KBM-7 (cell line): ENCODE measurements at places on chromosomes 4 and X.

DNA sequence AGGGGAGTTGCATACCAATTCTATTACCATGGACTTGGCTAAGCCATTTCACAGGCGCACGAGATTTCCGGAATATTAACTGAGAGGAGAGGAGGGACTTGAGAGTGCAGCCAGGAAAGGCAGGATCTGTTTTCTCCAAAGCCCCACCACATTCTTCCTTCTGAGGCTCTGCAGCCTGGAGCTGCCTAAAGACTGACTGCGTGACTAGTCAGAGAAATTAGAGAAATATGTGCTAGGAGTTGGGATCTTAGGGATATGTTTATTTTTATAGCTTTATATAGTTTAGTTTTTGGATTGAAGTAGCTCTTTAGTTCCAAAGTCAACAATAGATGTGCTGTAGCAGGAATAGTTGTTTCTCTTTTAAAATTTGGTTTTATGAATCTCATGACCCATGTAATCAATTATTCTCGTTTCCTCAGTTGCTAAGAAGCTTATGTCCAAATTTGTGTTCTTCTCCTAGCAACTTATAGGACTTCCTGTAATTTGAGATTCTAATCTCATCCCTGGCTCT lies 300.1 kb upstream of the DDX53 start:
- DNase-seq = no peak

- DNase-seq = no peak
Observed at GRCh38 chr4:145816091-145816490, 122.5 kb downstream of the ZNF827 start.

GRCh38 chr4:113637823-113638561 lies 123.5 kb downstream of the CAMK2D start:
- DNase-seq = no peak

- peak; percentile 26 for DNase-seq
Observed at GRCh38 chr4:14994242-14994641, 8.0 kb upstream of the CPEB2 start.

DNA sequence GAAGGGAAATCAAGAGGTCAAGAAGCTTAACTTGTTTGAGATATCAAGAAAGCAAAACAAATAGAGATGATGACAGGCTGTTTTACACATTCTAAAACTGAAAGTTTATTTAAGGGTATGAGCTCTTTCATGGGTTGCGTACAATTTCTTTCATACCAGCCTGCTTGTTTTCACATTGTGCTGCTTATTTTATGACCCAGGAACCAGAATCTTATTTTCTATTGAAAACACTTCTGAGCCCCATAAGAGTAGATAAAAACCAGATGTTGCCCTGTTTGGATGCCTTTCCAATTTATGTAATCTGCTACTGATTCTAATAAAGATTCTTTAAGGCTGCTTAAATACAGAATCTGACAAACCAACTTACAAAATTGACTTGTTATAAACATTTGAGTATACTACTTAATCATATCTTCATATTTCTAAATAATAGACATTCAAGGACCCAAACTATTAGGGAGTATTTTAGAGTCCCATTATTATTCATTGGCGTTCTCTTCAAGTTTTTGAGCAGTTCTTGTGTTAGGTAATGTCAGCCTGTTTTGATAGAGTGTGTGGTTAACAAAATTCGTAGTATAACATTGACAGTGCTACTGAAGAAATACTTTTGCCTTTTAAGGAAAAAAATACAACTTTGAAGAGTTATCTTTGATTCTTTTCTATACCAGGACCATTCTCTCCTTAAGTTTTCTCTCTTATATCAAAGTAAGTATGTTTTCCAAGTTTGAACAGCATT lies 74.4 kb downstream of the PDLIM5 start:
- no peak for DNase-seq

GRCh38 chr4:142360657-142361056 lies 485.4 kb downstream of the INPP4B start:
- DNase-seq = no peak

DNA sequence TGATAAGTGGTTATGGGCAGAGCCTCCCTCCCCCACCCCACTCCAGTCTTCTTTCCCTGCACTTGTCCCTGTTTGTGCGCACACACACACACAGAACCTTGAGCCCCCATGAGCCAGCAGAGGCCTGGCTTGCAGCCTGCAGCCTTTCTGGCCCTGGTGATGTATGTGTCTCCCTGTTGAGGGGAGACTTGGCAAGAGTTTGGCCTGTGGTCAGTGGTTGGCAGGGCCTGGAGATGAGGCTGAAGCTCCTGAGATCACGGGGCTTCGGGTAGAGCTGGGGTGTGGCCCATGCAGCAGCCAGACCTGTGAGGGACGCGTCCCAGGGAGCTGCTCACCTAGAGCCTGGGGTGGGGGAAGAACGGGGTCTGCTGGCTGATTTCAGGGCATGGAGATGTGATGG lies 2.3 kb downstream of the GPR173 start:
- no peak for DNase-seq

DNA sequence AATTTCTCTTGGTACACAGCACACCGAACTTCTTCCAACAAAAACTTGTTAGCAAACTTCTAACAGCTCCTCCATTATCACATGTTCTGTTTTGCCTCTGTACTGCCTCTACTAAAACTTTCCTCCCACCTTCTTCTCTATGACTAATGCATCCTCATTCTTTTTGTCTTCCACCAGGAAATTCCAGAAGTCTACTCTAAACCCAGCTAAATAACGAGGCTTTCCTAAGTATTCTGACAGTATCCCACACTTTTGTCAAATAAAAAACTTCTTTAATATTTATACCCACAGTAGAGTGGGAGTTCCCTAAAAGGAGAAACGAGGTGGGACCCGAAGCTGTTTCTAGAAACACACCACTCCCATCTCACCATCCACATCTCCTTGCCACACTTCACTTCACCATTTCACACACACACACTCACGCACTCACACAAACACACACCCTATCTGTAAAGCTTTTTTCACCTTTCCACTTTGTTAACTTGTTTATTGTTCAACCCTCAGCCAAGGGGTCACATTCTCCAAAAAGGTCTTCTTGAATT lies 280.3 kb downstream of the ARAP2 start:
- no peak for DNase-seq

DNA sequence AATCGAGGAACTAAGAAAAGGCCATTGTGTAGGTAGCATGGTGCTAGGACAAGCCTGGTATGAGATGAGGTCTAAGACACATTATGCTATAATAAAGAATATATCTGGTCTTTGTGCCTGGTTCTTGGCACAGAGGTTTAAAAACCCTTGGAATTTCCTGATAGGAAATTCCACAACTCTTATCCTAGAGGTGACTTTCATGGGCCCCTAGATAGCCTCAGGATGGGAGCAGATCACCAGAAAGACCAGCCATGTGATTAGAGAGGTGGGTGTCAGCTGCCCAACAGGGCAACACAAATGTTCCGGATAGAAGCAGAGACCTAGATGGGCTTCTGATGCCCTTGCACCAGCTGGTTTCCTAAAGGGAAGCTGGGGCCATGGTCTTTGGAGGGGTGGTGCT lies 107.2 kb downstream of the SCD5 start:
- DNase-seq = no peak

DNA sequence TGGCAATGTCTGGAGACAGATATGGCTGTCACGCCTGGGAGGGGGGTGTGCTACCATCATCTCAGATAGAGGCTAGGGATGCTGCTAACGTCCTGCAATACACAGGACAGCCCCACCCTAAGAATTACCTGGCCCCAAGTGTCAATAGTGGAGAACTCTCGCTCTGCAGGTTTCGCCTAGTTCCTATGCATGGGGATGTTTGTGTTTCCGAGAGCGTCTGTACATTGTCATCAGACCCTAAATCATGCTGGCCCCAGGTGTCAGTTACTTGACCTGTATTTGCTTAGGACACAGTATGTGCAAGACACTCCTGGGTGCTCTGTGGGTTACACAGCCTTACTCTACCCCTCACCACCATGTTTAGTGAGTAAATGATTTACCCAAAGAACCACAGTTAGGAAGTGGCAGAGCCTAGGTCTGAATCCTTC lies 90.8 kb downstream of the AFF1 start:
- DNase-seq = no peak

- DNase-seq = no peak
Observed at GRCh38 chr4:174119830-174120229, 163.6 kb downstream of the FBXO8 start.

GRCh38 chr4:158013858-158014257 lies 159.0 kb downstream of the GASK1B start:
- DNase-seq = no peak

DNA sequence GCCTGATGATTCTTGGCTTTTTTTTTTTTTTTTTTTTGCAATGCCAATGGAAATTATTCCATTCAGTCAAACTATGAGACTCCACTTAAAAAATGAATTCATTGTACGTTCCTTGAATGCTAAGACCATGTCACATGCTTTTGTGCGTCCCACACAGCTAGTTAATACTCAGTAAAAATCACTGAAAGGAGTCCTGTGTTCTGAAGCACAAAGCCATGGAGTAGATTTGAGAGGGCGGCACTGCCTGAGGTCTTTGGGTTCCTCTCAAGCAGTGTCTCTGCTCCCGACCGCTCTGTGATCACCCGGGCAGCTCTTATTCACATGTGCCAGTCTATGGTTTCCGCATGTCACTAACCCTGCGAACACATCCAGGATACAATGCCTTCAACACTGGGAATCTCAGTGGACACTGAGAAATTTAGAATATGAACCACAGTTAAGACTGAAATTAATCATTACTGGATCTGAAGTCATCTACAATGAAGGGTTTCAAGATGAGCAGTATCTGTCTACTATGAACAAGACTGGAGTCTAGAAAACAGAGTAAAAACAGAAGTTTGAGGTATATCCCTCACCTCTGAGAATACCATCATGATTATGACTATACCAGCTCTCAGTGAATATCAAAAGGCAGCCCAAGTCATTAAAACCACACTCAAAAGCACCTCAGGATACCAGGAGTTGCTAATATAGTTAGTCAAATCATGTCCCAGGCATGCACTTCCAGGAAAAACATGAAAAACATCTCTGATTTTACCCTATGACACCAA lies 193.0 kb downstream of the MGST2 start:
- no peak for DNase-seq

GRCh38 chr4:150942539-150942938 lies 72.5 kb downstream of the LRBA start:
- no peak for DNase-seq

GRCh38 chr4:125387770-125388169 lies 73.0 kb downstream of the FAT4 start:
- DNase-seq = no peak

GRCh38 chrX:149198980-149199732 lies 305.9 kb downstream of the IDS start:
- no peak for DNase-seq

GRCh38 chr4:81786766-81787165 lies 315.1 kb upstream of the RASGEF1B start:
- DNase-seq = no peak

DNA sequence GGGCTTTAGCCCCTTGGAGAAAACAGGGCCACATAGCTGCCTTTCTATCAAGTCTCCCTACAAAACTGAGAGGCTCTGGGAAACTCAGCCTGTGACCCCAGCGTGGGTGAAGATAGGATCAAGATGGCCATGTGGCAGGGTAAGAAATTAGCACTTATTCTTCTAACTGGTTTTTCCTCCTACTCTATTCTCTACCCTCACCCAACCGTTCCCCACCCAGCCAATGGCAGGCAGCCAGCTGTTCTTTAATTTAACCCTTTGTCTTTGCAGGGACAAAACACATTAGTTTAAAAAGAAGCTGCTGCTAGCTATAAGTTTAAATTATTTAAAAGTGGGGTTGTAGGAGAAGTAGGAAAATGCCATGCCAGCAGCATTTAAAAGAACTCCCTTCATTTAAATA lies 2.8 kb downstream of the CLCN5 start:
- no peak for DNase-seq

DNA sequence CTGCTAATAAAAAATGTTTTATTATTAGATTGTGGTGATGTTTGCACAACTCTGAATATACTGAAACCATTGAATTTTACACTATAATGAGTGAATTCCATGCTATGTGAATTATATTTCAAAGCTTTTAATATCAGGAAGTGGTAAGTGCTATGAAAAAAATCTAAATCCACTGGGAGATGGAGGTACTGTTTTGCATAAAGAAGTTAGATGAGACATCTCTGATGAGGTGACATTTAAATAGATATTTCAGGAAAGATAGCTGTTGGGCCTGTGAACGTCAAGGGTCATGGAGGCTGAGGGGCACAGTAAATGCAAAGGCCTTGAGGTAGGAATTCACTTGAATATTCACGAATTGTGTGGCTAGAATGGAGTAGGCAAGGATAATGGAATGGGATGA lies 12.3 kb downstream of the DCUN1D4 start:
- DNase-seq = no peak

GRCh38 chr4:46016306-46016705 lies 107.5 kb downstream of the GABRG1 start:
- DNase-seq = peak; percentile 5

DNA sequence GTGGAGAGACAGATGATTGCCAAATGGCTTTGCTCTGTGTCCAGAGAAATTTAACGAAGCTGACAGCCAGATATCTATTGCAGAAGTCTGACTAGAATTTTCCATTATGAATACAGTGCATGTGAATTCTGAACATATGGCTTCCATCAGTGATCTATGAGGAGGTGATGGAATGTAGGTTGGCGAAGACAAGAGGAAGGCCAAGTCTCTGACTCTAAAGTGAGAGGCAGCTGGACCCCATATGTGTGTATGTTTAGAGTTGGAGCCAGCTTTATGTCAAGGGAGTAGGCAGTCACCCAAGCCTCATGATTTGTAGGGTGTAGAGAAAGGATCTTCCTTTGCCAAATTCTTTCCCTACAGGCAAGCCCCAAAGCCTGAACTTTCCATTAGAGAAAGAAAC lies 76.2 kb upstream of the TEX13D start:
- no peak for DNase-seq

DNA sequence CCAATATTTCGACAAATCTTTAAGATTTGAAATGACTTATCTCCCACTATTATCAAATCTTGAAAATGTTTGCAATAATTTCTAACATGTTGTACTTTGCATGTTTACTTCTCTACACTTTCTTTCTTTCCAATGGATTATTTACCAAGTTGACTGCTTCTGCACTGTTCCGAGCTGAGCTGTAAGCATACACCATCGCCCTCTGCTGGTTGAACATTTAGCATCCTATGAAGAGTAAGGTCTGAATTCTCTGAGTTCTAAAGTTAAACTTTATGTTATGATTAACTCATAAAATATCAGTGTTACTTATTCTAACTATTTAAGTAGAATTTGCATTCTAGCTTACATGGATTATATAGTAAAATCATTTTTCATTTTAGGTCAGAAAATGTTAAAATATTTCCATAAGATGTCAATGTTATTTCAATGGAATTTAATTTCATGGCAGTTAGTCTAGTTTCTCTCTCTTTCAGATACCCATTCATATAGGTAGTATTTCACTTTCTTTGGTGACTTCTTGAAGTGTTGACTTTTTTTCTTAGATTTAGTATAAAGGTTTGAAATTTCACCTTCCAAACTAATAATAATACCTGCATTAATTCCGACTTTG lies 137.4 kb downstream of the DKK2 start:
- peak; percentile 49 for DNase-seq
